ENCODE measurements at places on chromosomes 1 and 21.

GRCh38 chr1:103424650-103425049 lies 100.8 kb upstream of the RNPC3 start:
- DNase-seq, result no peak

DNA sequence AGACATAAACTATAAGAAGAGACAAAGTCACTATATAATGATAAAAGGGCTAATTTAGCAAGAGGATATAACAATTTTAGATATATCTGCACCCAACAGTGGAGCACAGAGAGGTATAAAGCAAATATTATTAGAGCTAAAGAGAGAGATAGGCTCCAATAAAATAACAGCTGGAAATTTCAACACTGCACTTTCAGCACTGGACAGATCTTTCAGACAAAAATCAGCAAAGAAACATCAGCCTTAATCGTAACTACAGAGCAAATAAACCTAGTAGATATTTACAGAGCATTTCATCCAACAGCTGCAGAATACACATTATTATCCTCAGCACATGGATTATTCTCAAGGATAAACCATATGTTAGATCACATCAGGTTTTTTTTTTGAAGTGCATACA lies 642.9 kb downstream of the AMY1C start:
- DNase-seq, result no peak

DNA sequence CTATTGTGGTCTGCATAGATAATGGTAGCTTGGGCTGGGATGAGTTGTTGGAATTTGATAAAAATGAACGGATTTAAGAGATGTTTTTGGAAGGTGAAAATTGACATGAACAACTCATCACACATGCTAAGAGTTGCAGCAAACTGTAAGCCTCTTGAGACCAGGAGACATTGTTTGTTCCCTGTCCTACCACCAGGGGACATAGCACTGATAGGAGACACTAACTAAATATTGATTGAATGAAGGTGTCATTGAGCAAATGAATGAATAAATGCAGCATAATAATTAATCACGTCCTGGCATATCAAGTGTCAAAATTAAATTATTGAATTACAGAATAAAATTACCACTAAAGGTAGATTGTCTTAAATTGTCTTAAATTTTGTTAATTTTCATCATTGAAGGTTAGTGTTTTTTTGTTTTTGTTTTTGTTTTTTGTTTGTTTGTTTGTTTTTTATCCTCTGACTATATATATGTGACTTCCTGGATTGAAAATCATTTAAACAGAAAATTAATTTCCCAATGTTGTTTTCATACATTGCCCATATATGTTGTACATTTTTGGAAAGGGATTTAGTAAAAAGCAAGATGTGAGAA lies 285.3 kb upstream of the C1orf105 start:
- no peak for DNase-seq

GRCh38 chr1:181430015-181430885 lies 53.1 kb upstream of the CACNA1E start:
- DNase-seq, result no peak

- DNase-seq, result no peak
Observed at GRCh38 chr1:230910755-230911117, 42.4 kb upstream of the C1orf198 start.

GRCh38 chr1:93959413-93959812 lies 50.2 kb upstream of the GCLM start:
- DNase-seq, result no peak

DNA sequence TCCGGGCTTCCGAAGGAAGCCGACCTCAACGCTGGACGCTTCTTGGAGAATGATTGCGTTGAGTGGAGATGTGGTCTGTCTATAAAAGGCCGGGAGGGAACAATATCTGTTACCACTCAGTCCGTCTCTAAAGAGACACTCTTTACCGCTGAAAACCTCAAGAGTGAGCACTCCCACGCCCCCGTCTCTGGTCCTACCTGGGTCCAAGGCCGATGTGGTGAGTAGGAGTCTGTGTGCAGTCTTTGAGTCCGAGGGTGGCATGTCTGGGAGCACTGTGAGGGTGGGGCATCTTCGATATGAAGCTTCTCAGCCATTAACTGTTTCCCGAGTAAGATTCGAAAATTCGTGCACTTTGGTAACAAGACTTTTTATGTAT lies 576 bp downstream of the ZFP69 start:
- DNase-seq, result no peak
